ENCODE measurements at places on chromosomes 4 and X.

GRCh38 chr4:138242076-138242833 lies at the start of gene SLC7A11:
Gene SLC7A11, minus strand, starts transcription at chr4:138242349. Its CDS starts 280 bp downstream, at chr4:138242069.
- H3K27ac ChIP-seq, result peak within 1 kb of the TSS; percentile 99
- peak within 1 kb of the TSS; percentile 97 for H3K4me3 ChIP-seq
- peaks cover 49% of the 10 kb centered on the region for H3K36me3 ChIP-seq

GRCh38 chrX:71515038-71515396 lies 17.9 kb upstream of the OGT start:
- H3K4me3 ChIP-seq, result no peak overlapping the region
- no peaks in the 10 kb centered on the region for H3K36me3 ChIP-seq
- no peaks in the 10 kb centered on the region for H3K27me3 ChIP-seq
- H3K4me1 ChIP-seq, result no peaks in the 10 kb centered on the region
- DNase-seq, result peak; percentile 10

DNA sequence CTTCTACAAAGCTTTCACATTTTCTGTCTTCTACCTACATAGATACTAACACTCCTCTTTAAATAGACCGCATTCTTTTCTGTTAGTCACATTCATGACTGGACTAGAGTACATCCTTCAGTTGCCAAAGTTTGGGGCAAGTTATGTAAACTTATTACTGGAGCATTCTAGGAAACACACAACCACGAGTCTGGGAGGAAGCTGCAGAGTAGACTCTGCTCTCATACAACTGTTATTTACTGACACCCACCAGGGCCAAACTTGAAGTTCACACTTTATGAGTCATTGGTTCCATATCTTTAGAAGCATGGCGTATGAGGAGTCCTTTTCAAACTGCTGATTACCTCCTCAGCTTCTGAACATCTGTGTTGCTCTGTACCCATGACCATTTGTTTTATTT lies 87.0 kb downstream of the RNF150 start:
- H3K27me3 ChIP-seq, result no peaks in the 10 kb centered on the region
- H3K36me3 ChIP-seq, result no peaks in the 10 kb centered on the region
- no peak for DNase-seq
- H3K4me3 ChIP-seq, result no peak overlapping the region
- no peak overlapping the region for H3K27ac ChIP-seq

- H3K4me3 ChIP-seq, result no peak overlapping the region
- no peaks in the 10 kb centered on the region for H3K36me3 ChIP-seq
- no peaks in the 10 kb centered on the region for H3K27me3 ChIP-seq
- no peak overlapping the region for H3K27ac ChIP-seq
- no peak for DNase-seq
Measured at GRCh38 chr4:180538384-180539057, 1704.7 kb upstream of the TENM3 start.

DNA sequence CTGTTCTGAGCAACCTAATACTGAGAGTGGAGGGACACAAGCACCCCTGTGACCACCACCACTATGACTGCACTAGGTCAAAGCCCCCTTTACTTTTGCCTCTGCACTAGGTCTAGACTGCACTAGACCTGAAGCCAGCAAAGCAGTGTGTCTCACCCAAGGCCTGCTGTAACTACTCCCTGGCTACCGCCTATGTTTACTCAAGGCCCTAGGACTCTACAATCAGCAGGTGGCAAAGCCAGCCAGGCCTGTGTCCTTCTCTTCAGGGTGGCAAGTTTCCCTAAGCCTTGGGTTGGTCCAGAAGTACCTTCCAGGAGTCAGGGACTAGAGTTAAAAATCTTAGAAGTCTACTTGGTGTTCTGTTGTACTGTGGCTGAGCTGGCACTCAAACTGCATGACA lies 15.9 kb downstream of the RAB33B start:
- H3K27ac ChIP-seq, result no peak overlapping the region
- H3K4me1 ChIP-seq, result no peaks in the 10 kb centered on the region
- no peak for DNase-seq
- no peaks in the 10 kb centered on the region for H3K27me3 ChIP-seq

GRCh38 chrX:55342533-55343501 lies 78.1 kb upstream of the PAGE3 start:
- no peaks in the 10 kb centered on the region for H3K36me3 ChIP-seq
- H3K4me1 ChIP-seq, result no peaks in the 10 kb centered on the region
